ENCODE measurements at places on chromosomes 11 and 22.

DNA sequence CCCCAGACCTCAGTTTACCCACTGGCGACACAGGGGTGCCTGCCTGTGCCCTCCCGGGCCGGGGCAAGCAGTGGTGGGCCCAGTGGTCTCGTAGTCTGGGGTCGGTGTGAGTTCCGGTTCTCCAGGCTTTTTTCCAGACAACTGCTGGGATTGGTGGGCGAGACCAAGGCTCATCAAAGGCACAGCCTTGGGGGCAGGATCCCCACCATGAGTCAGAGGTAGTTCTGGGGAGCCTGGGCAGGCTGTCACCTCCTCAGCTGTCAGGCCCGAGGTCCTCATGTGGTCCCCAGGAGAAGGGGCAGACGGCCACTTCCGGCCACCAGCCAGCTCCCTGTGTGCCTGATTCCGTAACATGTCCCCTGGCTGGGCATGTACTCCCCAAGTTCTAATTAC, 827 bp upstream of the MUC2 start:
- DNase-seq = no peak

DNA sequence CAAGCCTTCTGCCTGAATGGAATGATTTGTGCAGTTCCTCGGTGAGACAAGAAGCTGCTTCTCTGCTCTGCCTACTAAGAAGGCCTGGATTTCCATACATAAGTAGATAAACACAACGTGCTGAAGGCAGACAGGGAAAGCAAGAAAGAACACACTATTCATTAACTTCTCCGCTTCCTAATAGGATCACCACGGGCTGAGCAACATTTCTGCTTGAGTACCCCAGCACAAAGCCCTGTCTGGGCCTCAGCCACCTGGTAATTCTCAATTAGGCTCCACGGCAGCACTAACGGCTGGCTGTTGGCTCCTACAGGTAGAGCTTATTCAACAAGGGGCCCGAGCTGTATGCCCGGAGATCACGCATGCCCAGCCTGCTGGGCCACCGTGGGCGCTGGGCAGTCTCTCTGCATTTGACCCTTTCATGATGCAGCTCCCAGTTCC, 1156.6 kb downstream of the TBC1D22A start:
- DNase-seq = no peak

- no peak for DNase-seq
Observed at GRCh38 chr11:122404571-122404970, 251.0 kb upstream of the UBASH3B start.

GRCh38 chr22:27984001-27984695, 65.1 kb upstream of the PITPNB start:
- no peak for DNase-seq

DNA sequence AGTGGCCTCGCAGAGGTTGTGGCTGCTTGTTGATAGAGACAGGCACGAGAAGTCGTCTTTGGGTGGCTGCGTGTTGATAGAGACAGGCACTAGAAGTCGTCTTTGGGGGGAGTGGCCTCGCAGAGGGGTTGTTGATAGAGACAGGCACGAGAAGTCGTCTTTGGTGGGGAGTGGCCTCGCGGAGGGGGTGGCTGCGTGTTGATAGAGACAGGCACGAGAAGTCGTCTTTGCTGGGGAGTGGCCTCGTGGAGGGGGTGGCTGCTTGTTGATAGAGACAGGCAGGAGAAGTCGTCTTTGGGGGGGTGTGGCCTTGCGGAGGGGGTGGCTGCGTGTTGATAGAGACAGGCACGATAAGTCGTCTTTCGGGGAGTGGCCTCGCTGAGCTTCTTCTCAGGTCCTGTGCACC, 328.8 kb downstream of the TBC1D22A start:
- no peak for DNase-seq

DNA sequence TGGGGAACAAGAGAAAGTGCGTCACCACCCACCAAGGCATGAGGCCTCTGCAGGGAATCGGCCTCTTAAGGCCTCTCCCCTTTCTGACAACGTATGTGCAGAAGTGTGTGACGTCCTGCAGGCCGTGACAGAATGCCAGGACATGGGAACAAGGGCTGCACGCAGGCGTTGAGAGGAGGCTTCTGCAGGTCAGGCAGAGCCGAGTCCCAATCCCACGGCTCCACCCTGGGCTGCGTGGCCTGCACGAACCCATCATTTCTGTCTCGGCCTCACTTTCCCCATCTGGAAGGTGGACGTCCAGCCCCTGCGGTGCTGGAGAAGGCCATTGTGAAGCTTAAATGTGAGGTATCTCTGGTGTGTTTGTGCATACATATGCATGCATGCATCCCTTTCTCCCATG, 61.8 kb downstream of the SHANK2 start:
- no peak for DNase-seq

GRCh38 chr11:110513846-110514437, 84.2 kb downstream of the FDX1 start:
- DNase-seq = no peak

DNA sequence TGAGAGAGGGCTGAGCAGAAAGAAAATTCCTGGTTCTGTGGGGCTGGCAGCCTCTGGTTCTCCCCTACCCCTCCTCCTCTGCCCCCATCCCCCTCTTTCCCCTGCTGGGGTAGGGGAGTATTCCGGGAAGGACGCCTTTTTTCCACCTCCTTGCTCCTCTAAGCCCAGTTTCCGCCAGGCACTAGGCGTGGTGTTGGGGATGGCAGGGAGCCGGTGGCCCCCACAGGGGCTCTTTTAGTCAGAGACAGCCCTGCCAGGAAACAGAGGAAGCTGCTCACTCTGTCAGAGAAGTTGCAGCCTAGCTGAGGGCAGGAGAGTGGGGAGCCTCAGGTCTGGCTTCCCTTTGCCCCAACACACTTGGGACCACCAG, 15.6 kb upstream of the ARHGEF17 start:
- no peak for DNase-seq

DNA sequence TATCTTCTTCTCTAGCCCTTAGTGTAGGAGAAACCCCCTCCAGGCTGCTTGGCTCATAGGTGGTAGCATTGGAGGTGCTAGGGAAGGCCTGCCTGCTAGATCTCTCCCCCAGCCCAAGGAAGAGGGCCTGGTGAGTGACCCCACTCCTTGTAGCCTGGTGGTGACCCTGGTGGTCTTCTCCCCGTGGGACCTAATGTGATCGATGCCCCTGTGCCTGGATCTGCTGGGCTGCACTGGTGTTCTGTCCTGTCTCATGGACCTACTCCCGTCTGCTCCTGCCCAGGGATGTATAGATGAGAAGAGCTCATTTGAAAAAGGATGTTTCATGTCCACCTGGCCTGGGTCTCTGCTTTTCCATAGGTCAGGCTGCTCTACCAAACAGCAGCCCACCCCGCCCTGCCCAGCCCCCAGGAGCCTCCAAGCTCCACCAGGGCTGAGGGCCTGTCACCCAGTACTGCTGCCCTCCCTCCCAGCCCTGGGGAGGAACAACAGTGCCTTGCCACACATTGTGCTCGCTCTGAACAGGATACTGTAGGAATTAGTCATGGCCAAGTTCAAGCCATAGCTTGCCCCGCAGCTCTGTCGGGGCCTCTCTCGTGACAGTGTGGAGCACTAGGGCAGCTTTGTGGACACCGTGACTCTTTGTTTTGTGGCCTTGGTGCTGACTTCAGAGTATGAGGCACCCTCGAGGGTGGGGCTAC, 19.7 kb downstream of the SLC37A2 start:
- DNase-seq = no peak

DNA sequence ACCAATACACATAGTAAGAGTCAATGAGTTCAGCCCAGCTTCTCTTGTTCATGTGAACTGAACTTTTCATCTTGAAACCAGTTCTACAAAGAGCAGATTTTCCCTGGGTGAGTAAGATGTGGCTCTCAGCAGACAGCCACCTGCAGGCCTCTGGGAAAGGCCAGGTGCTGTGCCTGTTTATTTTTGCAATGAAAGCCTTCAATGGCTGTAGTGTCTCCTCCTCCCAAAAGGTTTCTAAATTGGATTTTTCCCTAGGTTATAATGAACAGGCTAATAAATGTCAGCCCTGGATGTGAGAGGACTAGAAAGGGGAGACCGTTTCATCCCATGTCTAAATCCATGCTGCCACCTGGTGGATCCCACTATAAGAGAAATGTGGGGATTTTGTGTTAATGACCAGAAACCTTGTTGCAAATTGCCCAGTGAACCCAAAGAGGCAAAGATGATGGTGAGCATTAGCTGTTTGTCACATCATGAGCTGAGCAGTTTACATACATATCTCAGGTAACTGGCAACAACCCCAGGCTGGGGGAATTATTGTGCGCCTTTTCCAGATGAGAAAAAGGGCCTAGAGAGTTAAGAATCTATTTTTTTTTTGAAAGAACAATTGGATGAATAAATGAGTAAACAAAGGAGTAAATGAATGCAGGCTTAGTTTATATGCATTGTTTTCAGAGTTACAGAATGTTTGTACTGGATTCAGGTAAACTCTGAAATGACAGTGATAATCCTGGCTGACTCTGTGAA, 12.7 kb downstream of the C11orf91 start:
- no peak for DNase-seq

- DNase-seq = no peak
Observed at GRCh38 chr22:42388130-42388797, 43.9 kb downstream of the NFAM1 start.

GRCh38 chr11:127058524-127058923, 58.0 kb upstream of the KIRREL3 start:
- no peak for DNase-seq

- peak; percentile 59 for DNase-seq
Observed at GRCh38 chr11:85673393-85673792, 8.5 kb upstream of the CREBZF start.

DNA sequence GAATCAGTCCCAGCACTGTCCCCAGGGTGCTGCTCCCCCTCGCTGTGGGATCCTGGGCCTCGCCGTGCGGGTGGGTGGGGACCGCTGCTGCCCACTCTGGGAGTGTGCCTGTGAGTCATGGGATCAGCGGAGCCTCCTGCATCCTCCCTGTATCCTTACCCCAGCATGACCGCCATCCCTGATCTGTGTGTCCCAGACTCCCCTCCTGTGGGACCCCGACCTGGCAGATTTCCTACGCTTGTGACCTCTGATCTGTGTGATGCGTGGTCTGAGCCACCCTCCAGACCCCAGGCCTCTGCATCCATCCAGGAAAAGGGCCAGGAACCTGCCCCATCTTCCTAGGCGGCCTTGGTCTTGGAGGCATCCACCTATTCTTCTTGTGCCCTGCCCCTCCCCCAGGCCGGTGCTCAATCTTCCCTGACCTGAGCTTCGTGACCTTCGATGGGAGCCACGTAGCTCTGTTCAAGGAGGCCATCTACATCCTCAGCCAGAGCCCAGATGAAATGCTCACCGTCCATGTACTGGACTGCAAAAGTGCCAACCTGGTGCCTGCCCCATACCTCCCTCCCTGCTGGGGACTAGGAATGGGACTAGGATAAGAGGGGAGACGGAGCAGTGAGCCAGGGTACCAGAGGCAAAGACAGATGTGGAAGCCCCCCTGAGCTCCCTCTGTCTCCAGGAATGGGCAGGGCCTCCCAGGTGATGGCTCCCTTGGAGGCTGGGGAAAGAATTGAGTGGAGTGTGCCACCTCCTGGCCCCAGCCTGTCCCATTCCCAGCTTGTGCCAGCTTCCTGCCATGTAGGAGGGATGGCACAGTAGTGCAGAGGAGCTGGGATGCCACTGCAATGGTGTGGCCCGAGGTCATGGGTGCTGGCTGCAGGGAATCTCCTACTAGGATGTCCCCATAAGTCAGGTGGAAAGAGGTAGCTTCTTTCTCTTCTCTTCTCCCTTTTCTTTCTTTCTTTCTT, 65.4 kb downstream of the OTOG start:
- DNase-seq = no peak

GRCh38 chr11:61587541-61587941, 6.7 kb upstream of the SYT7 start:
- no peak for DNase-seq

DNA sequence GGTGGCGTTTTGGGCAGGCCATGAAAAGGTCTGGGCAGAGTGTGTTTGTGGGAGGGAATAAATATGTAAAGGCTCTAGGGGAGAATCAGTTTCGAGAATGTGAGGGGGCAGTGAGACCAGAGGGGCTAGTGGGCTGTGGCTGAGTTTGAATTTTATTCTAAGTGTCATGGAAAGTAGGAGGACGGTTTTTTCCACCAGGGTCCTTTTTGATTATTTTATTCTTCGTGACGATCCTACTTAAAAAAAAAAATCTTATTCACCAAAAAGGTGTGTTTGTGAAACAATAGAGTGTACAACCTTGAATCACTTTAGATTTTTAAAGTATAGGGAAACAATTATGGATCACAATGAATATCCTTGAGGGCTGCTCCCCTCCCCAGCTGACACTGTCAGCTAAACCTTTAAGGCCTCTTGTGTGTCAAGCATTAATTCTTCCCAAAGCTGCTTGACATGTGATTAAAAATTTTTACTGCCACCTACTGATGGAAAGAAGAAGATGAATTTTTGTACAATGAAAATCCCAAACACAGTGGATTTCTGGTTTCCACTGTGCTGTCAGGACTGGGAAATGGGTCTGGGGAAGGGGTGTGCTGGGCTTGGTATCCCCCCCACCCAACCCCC, 107.5 kb upstream of the OR4B1 start:
- peak; percentile 55 for DNase-seq
